Activated CD4-positive, alpha-beta T cell treated with anti-CD3 and anti-CD28 coated beads, Interleukin-2, amount 10 ng/mL, durations not matched to agents 24 days and 14 days (primary cell): ENCODE measurements at places on chromosomes 3 and 15.

DNA sequence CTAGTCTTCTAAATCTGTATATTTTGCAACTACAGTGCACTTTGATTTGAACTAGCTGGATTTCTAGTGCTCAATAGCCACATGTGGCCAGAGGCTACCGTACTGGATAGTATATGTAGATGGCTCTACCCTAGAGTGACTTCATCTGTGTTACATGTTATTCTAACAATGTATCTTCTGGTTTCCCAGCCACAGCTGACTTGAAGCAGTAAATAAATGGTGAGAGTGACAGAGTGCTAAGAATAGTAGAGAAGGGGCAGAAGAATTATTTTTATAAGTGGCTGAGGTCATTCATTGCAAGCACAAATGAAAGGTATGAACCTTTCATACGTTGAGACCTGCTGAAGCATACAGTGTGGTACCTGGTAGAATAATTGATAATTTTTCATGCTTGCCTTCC, 30.9 kb downstream of the KAT2B start:
- no peak overlapping the region for H3K4me3 ChIP-seq
- peaks cover 58% of the 10 kb centered on the region for H3K36me3 ChIP-seq
- H3K27ac ChIP-seq, result no peak overlapping the region
- H3K27me3 ChIP-seq, result no peaks in the 10 kb centered on the region
- DNase-seq, result no peak

GRCh38 chr15:72339777-72340177, 19.8 kb upstream of the CELF6 start:
- no peak overlapping the region for H3K27ac ChIP-seq
- H3K4me1 ChIP-seq, result no peaks in the 10 kb centered on the region
- H3K27me3 ChIP-seq, result no peaks in the 10 kb centered on the region

GRCh38 chr15:41774882-41775417, 666 bp downstream of the MAPKBP1 start:
- no peak for DNase-seq
- H3K27me3 ChIP-seq, result no peaks in the 10 kb centered on the region
- no peaks in the 10 kb centered on the region for H3K36me3 ChIP-seq
- H3K27ac ChIP-seq, result peak overlapping the region; percentile 94
- H3K4me3 ChIP-seq, result peak overlapping the region; percentile 95

DNA sequence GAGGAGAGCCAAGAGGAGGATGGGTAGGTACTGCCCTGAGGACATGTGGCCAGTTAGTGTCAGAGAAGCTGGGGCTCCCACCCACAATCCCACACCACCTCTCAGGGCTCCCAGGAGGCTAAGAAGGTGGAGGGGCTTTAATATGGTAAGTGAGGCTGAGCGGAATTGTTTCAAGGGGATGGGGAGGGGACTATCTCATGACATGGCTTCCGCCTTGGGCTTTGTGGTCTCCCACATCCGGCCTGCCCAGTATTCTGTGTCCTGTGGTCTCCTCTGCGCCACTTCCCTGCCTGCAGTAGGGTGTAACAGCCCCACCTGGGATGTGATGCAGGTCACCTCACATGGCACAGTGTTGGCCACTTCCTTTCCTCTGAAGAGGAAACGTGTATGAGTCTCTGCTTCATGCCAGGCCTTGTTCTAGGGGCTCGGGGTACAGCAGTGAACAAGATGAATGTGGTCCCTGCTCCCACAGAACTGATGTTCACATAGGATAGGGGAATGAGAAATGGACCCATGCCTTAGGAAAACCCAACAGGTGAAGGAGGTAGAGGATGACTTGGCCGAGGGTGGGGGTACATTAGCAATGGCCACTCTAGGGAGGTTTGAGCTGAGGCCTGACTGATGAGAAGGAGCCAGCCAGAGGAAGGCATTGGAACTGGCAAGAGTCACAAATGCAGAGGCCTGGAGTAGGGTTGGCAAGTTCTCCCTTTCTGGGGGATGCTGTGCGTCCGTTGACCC, 3.2 kb downstream of the NEIL1 start:
- peaks cover 21% of the 10 kb centered on the region for H3K27me3 ChIP-seq
- peaks cover 28% of the 10 kb centered on the region for H3K36me3 ChIP-seq
- peak overlapping the region; percentile 87 for H3K27ac ChIP-seq

DNA sequence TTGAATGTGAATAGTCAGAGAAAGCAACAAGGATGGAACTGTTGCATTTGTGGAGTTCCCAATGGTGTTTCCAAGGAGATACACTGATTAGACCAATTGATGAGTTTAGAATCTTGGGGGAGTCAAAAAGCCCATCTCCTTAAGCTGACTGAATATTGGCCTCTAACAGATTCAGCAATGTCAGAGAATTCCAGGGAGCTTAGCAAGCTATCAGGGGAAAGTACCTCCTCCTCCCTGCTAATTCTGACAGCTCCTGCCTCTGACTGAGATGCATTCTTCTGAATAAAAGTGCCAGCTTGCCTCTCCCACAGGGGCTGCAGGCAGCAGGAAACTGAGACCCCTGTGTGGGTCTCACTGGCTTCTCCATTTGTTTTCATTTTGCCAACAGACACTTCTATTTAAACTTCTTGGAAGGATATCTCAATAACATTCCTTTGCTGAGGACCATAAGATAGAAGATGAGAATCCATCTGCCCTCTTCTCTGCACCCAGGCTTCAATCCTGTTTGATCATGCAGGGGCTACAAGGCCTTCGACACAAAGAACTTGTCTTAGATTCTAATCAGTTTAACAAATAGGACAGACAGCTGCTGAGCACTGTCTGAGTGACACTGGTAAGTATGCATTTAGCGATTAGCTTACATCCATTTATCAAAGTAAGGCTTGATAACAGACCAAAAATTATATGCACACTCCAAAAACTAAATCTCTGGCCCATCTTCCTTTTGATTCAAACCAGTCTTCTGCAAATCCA, 1080.8 kb downstream of the TUSC7 start:
- no peak for DNase-seq
- H3K4me1 ChIP-seq, result no peaks in the 10 kb centered on the region
- H3K27ac ChIP-seq, result no peak overlapping the region
- no peaks in the 10 kb centered on the region for H3K27me3 ChIP-seq

GRCh38 chr3:126491221-126492013, 15.7 kb upstream of the ZXDC start:
- no peak overlapping the region for H3K4me3 ChIP-seq
- H3K27me3 ChIP-seq, result no peaks in the 10 kb centered on the region
- H3K36me3 ChIP-seq, result no peaks in the 10 kb centered on the region
- peaks cover 12% of the 10 kb centered on the region for H3K4me1 ChIP-seq
- DNase-seq, result no peak

GRCh38 chr3:176692199-176692965, 504.9 kb downstream of the TBL1XR1 start:
- no peak for DNase-seq
- H3K36me3 ChIP-seq, result no peaks in the 10 kb centered on the region
- no peak overlapping the region for H3K4me3 ChIP-seq
- H3K27me3 ChIP-seq, result peaks cover 3% of the 10 kb centered on the region
- no peaks in the 10 kb centered on the region for H3K4me1 ChIP-seq
- H3K27ac ChIP-seq, result no peak overlapping the region

DNA sequence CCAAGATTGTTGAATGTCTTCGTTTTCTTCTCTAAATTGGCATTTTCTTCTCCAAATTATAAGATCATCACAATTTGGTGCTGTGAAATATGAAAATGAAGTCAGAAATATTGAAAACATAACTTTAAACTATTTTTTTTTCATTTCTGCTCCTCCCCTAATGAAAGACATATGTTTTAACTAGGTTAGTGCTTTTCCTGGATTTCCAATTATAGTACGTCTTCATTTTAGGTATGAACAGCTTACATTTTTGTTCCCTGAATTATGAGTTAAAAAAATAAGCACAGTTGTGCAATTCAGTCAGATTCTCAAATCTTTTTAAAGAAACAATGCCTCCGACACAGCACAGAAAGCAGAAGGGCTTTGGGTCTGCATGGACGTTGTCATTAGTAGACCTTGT, 83.5 kb upstream of the CFAP20DC start:
- H3K27ac ChIP-seq, result no peak overlapping the region
- H3K4me1 ChIP-seq, result no peaks in the 10 kb centered on the region
- no peaks in the 10 kb centered on the region for H3K36me3 ChIP-seq

DNA sequence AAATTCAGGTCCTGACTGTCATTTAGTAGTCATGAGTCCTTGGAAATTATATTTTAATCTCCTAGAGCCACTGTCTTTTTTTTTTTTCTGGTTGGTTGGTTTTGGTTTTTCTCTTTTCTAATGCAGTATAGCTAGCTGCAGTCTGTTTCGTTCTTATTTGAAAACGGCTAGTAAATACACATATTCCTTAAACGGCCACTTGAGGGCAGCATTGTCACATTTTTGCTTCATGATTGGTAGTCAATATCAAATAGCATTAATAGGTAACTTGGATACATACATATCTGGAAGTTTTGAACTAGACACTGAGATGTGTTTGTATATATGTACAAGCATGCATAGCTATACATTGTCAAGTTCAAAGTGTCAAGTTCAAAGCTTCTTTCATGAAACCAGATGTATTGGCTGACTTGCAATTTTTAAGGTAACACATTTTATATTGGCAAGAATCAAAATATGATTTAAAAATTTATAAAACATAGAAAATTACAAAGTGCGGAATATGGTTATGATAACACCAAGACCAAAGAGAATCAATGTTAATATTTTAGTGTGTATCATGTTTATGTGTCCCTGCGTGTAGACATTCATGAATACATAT, 22.5 kb downstream of the GABRA5 start:
- H3K27me3 ChIP-seq, result no peaks in the 10 kb centered on the region
- H3K4me1 ChIP-seq, result no peaks in the 10 kb centered on the region
- no peaks in the 10 kb centered on the region for H3K36me3 ChIP-seq
- peak; percentile 79 for DNase-seq

DNA sequence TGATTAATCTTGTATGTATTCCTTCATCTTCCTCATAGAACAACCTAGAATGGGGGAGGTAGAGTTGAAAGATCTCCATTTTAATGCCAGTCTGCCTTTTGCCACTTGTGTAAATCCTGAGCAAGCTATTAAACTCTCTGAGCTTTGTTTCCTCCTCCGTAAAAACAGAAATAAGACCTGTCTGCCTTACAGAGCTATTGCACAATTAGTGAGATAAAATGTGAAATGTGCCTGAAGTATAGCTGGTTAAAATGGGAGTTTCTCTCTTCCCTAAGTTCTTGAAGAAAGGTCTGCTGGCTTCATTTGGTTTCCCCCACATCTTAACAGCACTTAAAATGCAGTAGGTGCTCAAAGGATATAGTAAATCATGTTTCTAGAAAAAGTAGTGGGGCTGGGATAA, 19.0 kb downstream of the ALDH1A2 start:
- DNase-seq, result no peak
- no peaks in the 10 kb centered on the region for H3K4me1 ChIP-seq
- peaks cover 32% of the 10 kb centered on the region for H3K27me3 ChIP-seq
- no peaks in the 10 kb centered on the region for H3K36me3 ChIP-seq
